NCI-H345 (cell line): ENCODE measurements at places on chromosomes 6 and 20.
A peak's percentile ranks its signal among the peaks of the same experiment; 100 is the strongest.

GRCh38 chr20:36601540-36601939, 4.0 kb upstream of the RAB5IF start:
- DNase-seq = no peak

DNA sequence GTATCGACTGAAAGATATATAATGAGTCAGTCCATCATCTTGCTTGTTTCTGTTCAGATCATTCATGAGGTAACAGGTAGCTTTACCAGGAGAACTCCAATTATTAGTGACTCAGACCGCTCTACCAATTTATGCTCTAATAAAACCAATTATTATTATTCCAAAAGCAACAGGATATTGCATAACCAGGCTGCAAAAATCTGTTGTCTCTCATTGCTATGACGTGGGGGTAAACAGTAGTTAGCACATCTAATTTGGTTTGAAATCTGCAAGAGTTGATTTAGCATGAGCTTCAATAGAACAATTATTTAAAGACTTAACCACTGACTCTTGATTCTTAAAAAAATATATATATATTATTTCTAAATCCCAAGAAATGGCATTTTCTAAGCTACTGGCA, 90.9 kb upstream of the MAP7 start:
- DNase-seq = no peak

GRCh38 chr6:147603392-147604081, 95.0 kb downstream of the SAMD5 start:
- DNase-seq = no peak

- DNase-seq = no peak
Observed at GRCh38 chr6:11796829-11797228, 18.2 kb upstream of the ADTRP start.

- DNase-seq = no peak
Observed at GRCh38 chr6:20936949-20937348, 402.7 kb downstream of the CDKAL1 start.

DNA sequence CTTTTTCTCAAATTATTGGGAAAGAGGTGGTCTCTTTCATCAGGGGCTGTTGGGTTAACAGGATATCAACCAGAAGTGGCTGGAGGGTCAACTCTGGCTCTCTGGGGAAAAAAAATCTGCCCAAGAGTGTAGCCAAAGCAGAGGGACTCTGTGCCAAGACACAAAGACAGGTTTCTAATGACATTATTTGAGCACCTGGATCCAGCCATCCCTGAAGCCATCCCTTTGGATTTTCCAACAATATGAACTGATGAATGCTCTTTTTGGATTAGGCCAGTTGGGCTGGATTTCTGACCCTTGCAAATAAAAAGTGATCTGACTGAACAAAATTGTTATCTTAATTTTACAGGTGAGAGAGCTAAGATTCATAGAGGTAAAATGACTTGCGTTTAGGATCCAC, 88.7 kb downstream of the KCNB1 start:
- DNase-seq = no peak

- no peak for DNase-seq
Observed at GRCh38 chr6:116217069-116217468, 36.8 kb downstream of the TSPYL4 start.

GRCh38 chr6:34919651-34920050, 30.6 kb downstream of the ANKS1A start:
- no peak for DNase-seq

- DNase-seq = no peak
Observed at GRCh38 chr6:155374681-155375080, 60.4 kb upstream of the TFB1M start.

GRCh38 chr6:36339146-36339545, 2.5 kb upstream of the BNIP5 start:
- DNase-seq = no peak

- no peak for DNase-seq
Observed at GRCh38 chr20:52993076-52993475, 20.9 kb downstream of the TSHZ2 start.

- DNase-seq = no peak
Observed at GRCh38 chr6:44428682-44429081, 41.2 kb downstream of the CDC5L start.

DNA sequence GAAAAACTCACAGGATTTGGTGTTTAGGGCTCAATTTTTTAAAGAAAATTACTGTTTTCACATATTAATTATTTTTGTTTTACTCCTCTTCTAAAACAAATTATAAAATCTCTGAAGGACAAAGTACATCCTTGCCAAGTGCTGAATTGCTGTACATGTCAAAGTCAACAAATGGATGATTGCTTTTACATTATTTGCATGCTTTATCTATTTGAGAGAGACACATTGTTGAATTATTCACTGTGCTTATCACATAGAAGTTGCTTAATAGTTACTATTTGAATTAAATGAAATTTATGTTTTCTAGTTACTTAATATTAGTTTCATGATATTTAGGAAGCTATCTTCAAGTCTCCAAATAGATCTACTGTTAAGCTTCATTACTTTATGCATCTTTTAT, 318.6 kb upstream of the PTCHD4 start:
- DNase-seq = no peak

DNA sequence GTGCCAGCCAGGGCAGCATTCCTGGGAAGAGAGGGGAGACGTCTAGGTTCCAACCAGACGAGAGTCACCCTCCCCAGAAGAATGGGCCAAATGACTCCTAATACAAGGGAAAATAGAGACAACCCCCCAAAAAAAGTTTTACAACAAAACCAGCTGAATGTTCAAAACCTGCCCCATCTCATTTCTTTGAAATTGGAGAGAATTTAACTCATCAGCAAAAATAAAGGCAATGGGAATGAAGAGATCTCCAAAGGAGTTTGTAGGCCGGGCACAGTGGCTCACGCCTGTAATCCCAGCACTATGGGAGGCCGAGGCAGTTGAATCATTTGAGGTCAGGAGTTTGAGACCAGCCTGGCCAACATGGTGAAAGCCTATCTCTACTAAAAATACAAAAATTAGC, 9.7 kb upstream of the EMILIN3 start:
- DNase-seq = no peak

- no peak for DNase-seq
Observed at GRCh38 chr6:33297406-33297955, 1.3 kb downstream of the RGL2 start.

DNA sequence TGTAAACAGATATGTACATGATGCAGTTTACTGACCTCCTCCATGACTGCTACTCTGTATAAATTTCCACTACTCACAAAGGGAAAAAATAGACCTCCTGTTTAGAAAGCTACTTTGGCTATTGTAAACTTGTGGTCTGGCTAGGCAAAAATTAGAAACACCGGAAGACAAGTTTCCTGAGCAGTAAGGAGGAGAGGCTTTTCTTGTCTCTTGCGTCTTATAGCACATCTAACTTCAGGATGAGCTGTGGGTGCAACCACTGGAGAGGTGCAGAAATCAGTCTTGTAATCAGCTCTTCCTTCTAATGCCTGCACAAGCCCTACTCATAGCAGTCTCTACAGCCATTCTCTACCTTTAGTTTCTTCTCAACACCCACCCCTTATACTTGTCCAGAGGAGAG, 296.5 kb upstream of the SLC35B3 start:
- no peak for DNase-seq

GRCh38 chr6:75283907-75284631, 523 bp downstream of the TMEM30A start:
- DNase-seq = peak; percentile 52

- DNase-seq = no peak
Observed at GRCh38 chr6:156864557-156864956, 87.4 kb downstream of the ARID1B start.

DNA sequence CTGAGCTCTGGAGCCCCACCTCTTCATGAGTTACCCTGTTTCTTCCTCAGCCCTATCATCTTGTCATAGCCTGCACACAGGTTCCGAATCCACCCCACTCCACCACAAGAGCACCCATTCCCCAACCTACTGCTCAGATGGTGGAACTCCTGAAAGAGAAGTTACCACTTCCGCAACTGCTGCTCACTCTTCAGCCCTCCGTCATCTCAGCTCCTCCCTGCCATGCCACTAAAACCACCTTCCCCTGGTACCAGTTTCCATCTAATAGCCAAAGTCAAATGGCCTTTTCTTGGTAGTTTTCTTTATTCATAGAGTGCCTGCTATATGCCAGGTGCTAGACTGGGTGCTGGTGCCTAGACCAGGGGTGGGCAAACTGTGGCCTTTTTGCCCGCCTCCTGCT, 3.9 kb downstream of the RAB22A start:
- DNase-seq = no peak

- no peak for DNase-seq
Observed at GRCh38 chr6:101705866-101706265, 312.4 kb downstream of the GRIK2 start.

GRCh38 chr20:22288957-22289356, 295.4 kb downstream of the FOXA2 start:
- DNase-seq = no peak

- DNase-seq = no peak
Observed at GRCh38 chr6:91634791-91635190, 1047.9 kb upstream of the MAP3K7 start.

DNA sequence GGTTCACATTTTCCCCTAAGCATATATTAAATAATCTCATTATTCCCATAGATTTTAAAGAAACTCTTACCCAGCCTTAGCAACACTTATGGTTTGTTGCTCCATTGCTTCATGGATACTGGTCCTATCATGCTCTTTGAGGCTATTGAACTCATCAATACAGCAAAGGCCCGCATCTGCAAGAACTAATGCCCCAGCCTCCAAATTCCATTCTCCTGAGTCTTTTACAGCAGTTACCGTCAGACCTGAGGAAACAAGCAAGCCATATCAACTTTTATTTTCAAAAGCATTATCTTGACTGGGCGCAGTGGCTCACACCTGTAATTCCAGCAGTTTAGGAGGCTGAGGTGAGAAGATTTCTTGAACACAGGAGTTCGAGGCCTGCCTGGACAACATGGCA, 37.7 kb upstream of the ASF1A start:
- DNase-seq = no peak

GRCh38 chr20:47204008-47204849, 152.3 kb downstream of the ZMYND8 start:
- no peak for DNase-seq

GRCh38 chr6:53067849-53068361, 2.7 kb downstream of the FBXO9 start:
- no peak for DNase-seq

GRCh38 chr6:107644513-107644912, 154.6 kb downstream of the SOBP start:
- no peak for DNase-seq

GRCh38 chr6:111898452-111898851, 25.2 kb upstream of the FYN start:
- no peak for DNase-seq

GRCh38 chr6:111767752-111768430, 105.4 kb downstream of the FYN start:
- no peak for DNase-seq

DNA sequence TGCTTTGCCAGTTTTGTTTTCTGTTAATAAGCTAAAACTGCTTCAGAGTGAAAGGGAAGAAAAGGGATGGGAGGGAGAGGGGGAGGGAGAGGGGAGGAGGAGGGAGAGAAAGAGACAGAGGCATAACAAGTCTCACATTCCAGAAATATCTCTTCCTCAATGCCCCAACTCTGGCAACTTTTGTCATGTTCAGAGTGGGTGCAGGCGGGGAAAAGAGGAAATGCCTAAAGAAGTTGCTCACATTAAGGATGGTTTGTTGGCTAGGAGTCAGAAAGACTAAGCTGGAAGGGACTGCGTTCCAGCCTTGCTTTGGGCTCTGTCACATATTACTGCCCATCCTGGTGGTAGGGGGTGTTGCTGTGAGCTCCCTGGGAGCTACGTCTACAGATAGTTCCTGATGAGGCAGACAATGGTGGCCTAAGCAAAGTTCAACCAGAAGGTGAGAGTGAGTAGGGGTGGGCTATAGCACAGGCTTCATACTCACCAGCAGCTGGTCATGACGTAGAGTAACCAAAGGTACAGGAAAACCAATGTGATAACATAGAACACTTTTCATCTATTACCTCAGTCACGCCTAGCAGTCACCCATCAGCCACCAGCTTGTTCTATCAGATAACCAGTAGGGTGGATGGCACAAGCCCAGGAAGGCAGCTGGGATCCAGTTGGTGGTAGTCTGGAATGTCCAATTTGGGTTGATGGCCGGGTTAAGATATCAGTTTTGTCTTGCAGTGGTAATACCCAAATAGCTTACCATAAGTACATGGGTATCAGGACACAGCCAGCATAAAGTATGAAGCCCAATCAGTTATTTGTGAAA, 2.1 kb downstream of the TSPYL4 start:
- DNase-seq = no peak

DNA sequence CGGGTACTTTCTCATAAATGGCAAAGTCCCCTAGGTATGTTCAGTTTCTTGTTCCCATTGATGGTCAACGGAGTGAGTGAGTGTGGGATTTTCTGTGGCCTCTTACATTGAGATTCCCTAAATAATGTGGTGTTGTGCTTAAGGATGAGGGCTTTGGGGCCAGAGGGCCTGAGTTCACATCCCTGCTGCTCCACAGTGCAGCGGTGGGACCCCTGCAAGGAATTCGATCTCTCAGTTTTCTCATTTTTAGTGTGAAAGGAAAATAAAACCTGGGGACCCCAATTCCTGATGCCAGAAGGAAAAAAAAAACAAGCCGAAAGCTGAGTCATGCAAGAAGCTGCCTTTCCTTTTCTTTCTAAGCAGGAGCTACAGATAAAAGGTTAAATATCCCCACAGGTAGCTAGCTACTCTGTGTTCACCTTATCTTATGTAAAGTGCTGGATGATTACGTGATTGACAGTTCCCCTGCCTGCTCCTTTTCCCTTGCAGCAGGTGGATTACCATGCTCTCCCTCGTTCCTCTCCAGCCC, 120.2 kb upstream of the CLDN20 start:
- no peak for DNase-seq
